ENCODE measurements at places on chromosomes 16 and 17. TPM values are rescaled to one million over a fixed set of nuclear protein-coding genes. Genes with fewer than 3 reads are reported as not detected.

DNA sequence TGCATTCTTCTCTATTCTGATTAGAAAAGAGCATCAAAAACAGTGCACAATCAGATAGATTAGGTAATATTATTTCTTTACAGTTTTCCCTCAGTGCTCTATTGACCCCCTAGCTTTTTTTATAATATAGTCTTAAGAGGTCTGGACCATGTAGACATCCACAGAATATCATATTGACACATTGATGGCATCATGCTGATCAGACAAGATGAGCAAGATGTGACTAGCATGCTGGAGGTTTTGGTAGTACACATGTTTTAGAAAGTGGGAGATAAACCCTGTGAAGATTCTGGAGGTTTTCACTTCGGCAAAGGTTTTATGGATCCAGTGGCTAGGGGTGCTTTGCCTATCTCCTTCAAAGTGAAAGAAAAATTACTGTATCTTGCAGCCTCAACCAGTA lies 2.8 kb upstream of the ABCA8 start:
- H3K4me1 ChIP-seq: no peaks in the 10 kb centered on the region
- DNase-seq: no peak
- H3K4me3 ChIP-seq: no peak overlapping the region
- no peaks in the 10 kb centered on the region for H3K27me3 ChIP-seq

Gene CX3CL1
- total RNA-seq: 12.1 TPM

Gene AOC2
- 5.0 TPM for total RNA-seq

Gene CACNG1
- total RNA-seq: not detected

GRCh38 chr17:42779936-42780850 lies at the start of gene WNK4:
Gene WNK4 (plus strand): TSS chr17:42780610. CDS start chr17:42780699, 89 bp downstream.
- DNase-seq: peak; percentile 37
- H3K36me3 ChIP-seq: peaks cover 7% of the 10 kb centered on the region
- H3K4me3 ChIP-seq: peak within 1 kb of the TSS; percentile 85
- H3K27me3 ChIP-seq: no peaks in the 10 kb centered on the region
- H3K4me1 ChIP-seq: peaks cover 53% of the 10 kb centered on the region

Gene NUDT21
- 86.2 TPM for total RNA-seq

- H3K27me3 ChIP-seq: no peaks in the 10 kb centered on the region
- H3K4me1 ChIP-seq: no peaks in the 10 kb centered on the region
- DNase-seq: no peak
- no peak overlapping the region for H3K4me3 ChIP-seq
Observed at GRCh38 chr17:68085771-68086381, 50.3 kb downstream of the KPNA2 start.

Gene PYY
- not detected for total RNA-seq

Gene CACNG5
- total RNA-seq: not detected

Gene ADAD2
- not detected for total RNA-seq

DNA sequence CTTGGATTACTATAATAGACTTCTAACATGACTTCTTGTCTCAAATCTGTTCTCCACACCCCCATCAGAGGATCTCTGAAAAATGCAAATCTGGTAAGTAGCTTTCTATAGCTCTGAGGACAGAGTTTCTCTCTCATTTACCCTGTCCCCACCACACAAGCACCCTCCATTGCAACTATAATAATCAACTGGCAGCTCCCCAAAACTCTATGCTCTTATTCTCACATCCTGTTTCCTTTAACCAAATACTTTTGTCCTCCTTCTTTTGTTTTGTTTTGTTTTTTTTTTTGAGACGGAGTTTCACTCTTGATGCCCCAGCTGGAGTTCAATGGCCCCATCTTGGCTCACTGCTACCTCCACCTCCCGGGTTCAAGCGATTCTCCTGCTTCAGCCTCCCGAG lies 73.4 kb downstream of the HELZ start:
- H3K27me3 ChIP-seq: no peaks in the 10 kb centered on the region
- H3K4me1 ChIP-seq: no peaks in the 10 kb centered on the region
- H3K36me3 ChIP-seq: peaks cover 5% of the 10 kb centered on the region

Gene TMEM100
- 7.3 TPM for total RNA-seq

GRCh38 chr16:64094181-64094965 lies 1027.5 kb downstream of the CDH11 start:
- no peaks in the 10 kb centered on the region for H3K27me3 ChIP-seq
- no peak overlapping the region for H3K27ac ChIP-seq
- no peak overlapping the region for H3K4me3 ChIP-seq
- H3K36me3 ChIP-seq: no peaks in the 10 kb centered on the region
- peaks cover 12% of the 10 kb centered on the region for H3K4me1 ChIP-seq
- DNase-seq: no peak

DNA sequence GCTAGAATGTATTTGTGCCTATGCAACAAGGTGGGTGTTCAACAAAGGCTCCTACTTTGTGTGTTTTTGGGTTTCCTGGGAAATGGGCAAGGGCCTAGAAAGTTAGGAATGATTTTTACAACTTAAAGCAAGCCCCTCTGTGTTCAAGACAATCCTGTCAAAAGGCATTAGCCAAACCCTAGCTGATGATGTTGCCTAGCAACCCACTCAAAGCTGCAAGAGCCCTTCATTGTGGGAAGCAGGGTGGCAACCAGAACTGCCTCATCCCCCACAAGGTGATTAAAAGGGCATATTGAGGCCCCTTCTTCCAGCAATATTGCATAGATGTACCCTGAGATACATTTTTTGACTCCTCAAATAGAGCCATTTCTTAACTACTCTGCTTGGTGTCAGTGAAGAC lies 16.0 kb upstream of the RASL10B start:
- peaks cover 36% of the 10 kb centered on the region for H3K36me3 ChIP-seq

Gene RGS9
- total RNA-seq: 8.6 TPM

- no peak overlapping the region for H3K4me3 ChIP-seq
- H3K36me3 ChIP-seq: no peaks in the 10 kb centered on the region
- no peak for DNase-seq
- H3K27ac ChIP-seq: no peak overlapping the region
- no peaks in the 10 kb centered on the region for H3K27me3 ChIP-seq
Observed at GRCh38 chr16:84508502-84508901, 4.0 kb upstream of the MEAK7 start.

Gene KRTAP4-4
- not detected for total RNA-seq

DNA sequence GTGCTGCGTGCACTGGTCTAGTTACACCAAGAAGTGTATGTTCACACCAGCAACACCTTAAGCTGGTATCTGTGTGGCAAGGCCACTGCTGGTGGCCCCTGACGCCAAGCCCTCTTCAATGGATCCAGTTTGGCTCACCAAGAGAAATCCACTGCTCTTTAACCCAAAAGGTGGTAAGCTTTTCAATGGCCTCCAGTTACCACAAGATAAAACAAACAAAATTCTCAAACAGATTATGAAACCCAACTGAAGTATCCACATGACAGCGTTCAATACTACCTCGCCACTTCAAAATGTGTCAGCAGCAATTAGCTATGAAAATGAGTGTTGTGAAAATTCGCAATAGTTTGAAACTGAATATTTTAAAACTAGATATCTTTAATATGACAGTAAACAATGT lies 96.5 kb upstream of the AKTIP start:
- DNase-seq: no peak
- no peak overlapping the region for H3K27ac ChIP-seq
- no peak overlapping the region for H3K4me3 ChIP-seq
- peaks cover 8% of the 10 kb centered on the region for H3K36me3 ChIP-seq

- no peaks in the 10 kb centered on the region for H3K36me3 ChIP-seq
- H3K4me1 ChIP-seq: peaks cover 24% of the 10 kb centered on the region
- peak overlapping the region; percentile 47 for H3K27ac ChIP-seq
- no peak for DNase-seq
- H3K27me3 ChIP-seq: no peaks in the 10 kb centered on the region
Observed at GRCh38 chr17:82228278-82228841, 482 bp upstream of the SLC16A3 start.

GRCh38 chr17:77821114-77821513 lies 137.4 kb upstream of the TNRC6C start:
- no peak overlapping the region for H3K27ac ChIP-seq
- DNase-seq: no peak
- H3K27me3 ChIP-seq: peaks cover 3% of the 10 kb centered on the region
- H3K4me1 ChIP-seq: peaks cover 6% of the 10 kb centered on the region

- H3K4me3 ChIP-seq: no peak overlapping the region
- H3K36me3 ChIP-seq: no peaks in the 10 kb centered on the region
- no peak overlapping the region for H3K27ac ChIP-seq
- no peaks in the 10 kb centered on the region for H3K27me3 ChIP-seq
- no peaks in the 10 kb centered on the region for H3K4me1 ChIP-seq
- DNase-seq: no peak
Observed at GRCh38 chr16:79395591-79395990, 204.9 kb downstream of the MAF start.

DNA sequence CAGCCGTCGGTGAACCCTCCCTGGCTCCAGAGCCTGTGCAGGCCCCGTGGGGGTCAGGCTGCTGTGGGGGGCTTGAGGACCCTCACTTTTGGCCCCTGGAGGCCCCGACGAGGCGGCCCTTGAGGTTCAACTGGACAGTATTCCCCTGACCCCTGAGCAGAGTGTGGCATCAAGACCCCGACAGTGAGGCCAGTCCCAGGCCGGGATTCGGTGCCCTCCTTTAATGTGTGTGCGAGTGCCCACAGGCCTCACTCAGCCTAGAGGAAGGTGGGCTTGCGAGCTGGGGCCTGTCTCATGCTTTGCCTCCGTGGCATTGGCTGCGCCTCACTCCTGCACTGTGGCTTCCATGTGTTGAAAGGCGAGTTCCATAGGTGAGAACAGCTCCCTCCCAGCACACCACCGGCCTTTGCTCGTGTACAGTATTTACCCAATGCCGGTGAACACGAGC lies 94.5 kb downstream of the METRNL start:
- no peaks in the 10 kb centered on the region for H3K36me3 ChIP-seq
- H3K4me1 ChIP-seq: no peaks in the 10 kb centered on the region
- no peak for DNase-seq
- H3K4me3 ChIP-seq: no peak overlapping the region
- H3K27me3 ChIP-seq: peaks cover 9% of the 10 kb centered on the region

- H3K27ac ChIP-seq: peak overlapping the region; percentile 87
- DNase-seq: no peak
- H3K4me3 ChIP-seq: peak overlapping the region; percentile 86
- H3K4me1 ChIP-seq: peaks cover 50% of the 10 kb centered on the region
- H3K36me3 ChIP-seq: peaks cover 3% of the 10 kb centered on the region
- H3K27me3 ChIP-seq: no peaks in the 10 kb centered on the region
Observed at GRCh38 chr17:28948873-28949184, 2.5 kb downstream of the PHF12 start.

Gene CTRB1
- not detected for total RNA-seq

Gene SCPEP1
- 27.1 TPM for total RNA-seq

- no peaks in the 10 kb centered on the region for H3K27me3 ChIP-seq
- H3K36me3 ChIP-seq: no peaks in the 10 kb centered on the region
- no peaks in the 10 kb centered on the region for H3K4me1 ChIP-seq
- no peak overlapping the region for H3K4me3 ChIP-seq
- no peak for DNase-seq
- H3K27ac ChIP-seq: no peak overlapping the region
Observed at GRCh38 chr17:82831041-82831817, 8.6 kb downstream of the ZNF750 start.

- no peaks in the 10 kb centered on the region for H3K36me3 ChIP-seq
- no peak overlapping the region for H3K4me3 ChIP-seq
- no peak for DNase-seq
- no peak overlapping the region for H3K27ac ChIP-seq
- H3K27me3 ChIP-seq: no peaks in the 10 kb centered on the region
Observed at GRCh38 chr17:72102366-72102765, 18.5 kb upstream of the SOX9 start.

- peaks cover 3% of the 10 kb centered on the region for H3K4me1 ChIP-seq
- H3K4me3 ChIP-seq: no peak overlapping the region
- DNase-seq: no peak
- no peaks in the 10 kb centered on the region for H3K36me3 ChIP-seq
Observed at GRCh38 chr16:57906382-57907316, 64.3 kb downstream of the CNGB1 start.

Gene SYCE1L
- 2.0 TPM for total RNA-seq

GRCh38 chr17:11486101-11486867 lies 112.0 kb upstream of the DNAH9 start:
- no peak overlapping the region for H3K27ac ChIP-seq
- H3K4me1 ChIP-seq: no peaks in the 10 kb centered on the region
- no peaks in the 10 kb centered on the region for H3K27me3 ChIP-seq
- no peak for DNase-seq
- no peak overlapping the region for H3K4me3 ChIP-seq

DNA sequence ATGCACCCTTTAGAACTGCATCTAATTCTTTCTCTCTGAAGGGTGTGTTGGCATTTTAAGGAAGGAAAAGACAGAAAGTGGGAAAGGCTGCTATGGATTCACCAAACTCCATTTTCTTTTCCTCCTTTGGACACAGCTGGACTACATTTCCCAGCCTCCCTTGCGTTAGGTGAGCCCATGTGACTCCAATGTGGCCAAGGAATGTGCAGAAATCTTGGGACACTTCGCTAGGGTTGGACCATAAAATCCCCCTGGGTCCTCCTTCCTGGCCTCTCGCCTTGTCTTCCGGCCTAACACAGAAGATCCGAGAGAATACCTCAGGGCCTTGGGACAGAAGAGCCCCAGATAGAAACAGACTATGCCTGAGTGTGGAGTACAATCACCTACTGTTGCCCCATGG lies 56.3 kb downstream of the ABCC12 start:
- H3K4me3 ChIP-seq: no peak overlapping the region
- no peaks in the 10 kb centered on the region for H3K36me3 ChIP-seq
- no peak overlapping the region for H3K27ac ChIP-seq
- DNase-seq: no peak

GRCh38 chr16:28845293-28845692 lies 855 bp downstream of the TUFM start:
- H3K4me3 ChIP-seq: peak overlapping the region; percentile 84
- no peaks in the 10 kb centered on the region for H3K27me3 ChIP-seq
- peaks cover 12% of the 10 kb centered on the region for H3K4me1 ChIP-seq
- DNase-seq: no peak

DNA sequence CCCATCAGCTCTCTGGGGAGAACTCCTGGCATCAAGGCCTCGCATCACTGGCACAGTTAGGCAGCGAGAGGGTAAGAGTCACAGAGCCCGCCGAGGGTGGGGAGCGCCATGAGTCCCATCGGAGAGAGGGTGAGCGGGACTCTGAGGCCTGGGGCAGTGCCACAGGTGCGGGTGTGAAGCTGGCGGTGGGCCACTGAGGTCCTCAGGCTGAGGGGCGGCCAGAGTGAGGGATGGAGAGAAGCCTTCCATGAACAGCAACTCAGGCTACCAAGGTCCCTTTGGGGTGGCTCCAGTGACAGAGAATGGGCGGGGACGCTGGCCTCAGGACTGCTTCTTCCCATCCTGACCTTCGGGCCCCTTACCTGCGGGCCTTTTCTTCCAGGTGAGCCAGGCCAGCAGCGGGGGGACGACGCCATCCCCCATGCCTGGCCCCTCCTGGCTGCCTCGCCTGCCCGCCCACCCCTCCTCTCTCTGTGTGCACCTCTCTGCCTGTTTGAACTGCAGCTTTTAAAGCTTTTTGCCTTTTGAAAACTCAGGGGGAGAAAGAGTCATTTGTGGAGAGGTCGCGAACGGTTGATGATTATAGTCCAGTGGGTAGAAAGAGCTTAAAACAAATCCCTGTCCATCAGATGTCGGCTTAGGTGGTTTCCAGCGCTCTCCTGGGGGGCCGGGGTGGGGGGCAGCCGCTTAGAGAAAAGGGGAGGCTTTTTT lies 149.3 kb upstream of the GSE1 start:
- H3K4me1 ChIP-seq: peaks cover 22% of the 10 kb centered on the region
- H3K36me3 ChIP-seq: no peaks in the 10 kb centered on the region
- DNase-seq: no peak
- no peak overlapping the region for H3K4me3 ChIP-seq
- H3K27me3 ChIP-seq: peaks cover 13% of the 10 kb centered on the region

Gene COX6A2
- not detected for total RNA-seq

GRCh38 chr16:80260906-80261311 lies 279.9 kb upstream of the DYNLRB2 start:
- no peak overlapping the region for H3K4me3 ChIP-seq
- no peaks in the 10 kb centered on the region for H3K4me1 ChIP-seq
- DNase-seq: no peak
- H3K27ac ChIP-seq: no peak overlapping the region
- H3K36me3 ChIP-seq: no peaks in the 10 kb centered on the region

Gene MYL11
- total RNA-seq: not detected

Measured in astrocyte (in vitro differentiated cells and primary cell).